ENCODE measurements at places on chromosomes 5 and 9.
A peak's percentile ranks its signal among the peaks of the same experiment; 100 is the strongest.

DNA sequence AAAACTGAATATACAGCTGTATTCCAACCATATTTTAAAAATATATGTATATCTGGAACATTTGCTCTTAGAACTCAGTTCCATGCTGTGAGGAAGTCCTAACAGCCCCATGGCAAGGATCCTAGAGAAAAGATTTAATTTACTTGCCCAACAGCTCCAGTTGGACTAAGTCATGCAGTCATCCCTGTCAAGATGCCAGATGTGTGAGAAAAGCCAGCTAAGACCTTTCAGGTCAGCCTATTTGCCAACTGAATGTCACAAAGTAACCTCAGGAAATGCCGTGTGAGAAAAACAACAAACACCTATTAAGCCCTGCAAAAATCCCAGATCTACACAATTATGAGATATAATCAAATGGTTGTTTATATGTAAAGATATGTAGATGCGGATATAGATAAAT lies 416.3 kb downstream of the NR2F1-AS1 start:
- DNase-seq, result no peak

DNA sequence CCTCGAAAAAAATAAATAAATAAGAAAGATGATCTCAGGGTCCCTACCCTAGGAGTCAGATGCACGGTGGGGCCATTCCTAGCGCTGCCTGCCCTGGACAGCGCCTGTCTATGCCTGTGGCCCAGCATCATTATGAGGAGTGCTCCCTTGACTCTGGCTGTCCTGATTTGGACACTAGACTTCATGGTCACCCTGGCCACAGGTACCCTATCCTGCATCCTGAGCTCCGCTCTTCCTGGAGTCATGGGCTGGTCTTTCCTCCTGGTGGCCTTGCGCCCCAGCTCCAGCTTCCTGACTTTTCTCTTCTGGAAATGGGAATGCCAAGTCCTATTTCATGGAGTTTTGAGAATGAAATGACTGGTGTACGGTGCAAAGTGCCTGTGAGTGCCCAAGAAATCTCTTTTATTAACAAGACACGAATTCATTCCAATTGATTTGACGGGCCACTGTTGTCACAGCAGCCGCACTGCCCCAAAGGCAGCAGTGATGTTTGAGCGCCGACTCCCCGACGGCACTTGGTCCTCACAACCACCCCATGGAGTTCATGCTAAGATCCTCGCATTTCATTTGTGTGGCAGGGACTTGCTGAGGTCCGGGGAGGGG lies 564 bp upstream of the AIF1L start:
- DNase-seq, result peak; percentile 50

GRCh38 chr9:87836951-87837705 lies 45.5 kb upstream of the SPATA31E1 start:
- no peak for DNase-seq

GRCh38 chr9:86902586-86902985 lies 44.7 kb downstream of the GAS1 start:
- DNase-seq, result no peak

DNA sequence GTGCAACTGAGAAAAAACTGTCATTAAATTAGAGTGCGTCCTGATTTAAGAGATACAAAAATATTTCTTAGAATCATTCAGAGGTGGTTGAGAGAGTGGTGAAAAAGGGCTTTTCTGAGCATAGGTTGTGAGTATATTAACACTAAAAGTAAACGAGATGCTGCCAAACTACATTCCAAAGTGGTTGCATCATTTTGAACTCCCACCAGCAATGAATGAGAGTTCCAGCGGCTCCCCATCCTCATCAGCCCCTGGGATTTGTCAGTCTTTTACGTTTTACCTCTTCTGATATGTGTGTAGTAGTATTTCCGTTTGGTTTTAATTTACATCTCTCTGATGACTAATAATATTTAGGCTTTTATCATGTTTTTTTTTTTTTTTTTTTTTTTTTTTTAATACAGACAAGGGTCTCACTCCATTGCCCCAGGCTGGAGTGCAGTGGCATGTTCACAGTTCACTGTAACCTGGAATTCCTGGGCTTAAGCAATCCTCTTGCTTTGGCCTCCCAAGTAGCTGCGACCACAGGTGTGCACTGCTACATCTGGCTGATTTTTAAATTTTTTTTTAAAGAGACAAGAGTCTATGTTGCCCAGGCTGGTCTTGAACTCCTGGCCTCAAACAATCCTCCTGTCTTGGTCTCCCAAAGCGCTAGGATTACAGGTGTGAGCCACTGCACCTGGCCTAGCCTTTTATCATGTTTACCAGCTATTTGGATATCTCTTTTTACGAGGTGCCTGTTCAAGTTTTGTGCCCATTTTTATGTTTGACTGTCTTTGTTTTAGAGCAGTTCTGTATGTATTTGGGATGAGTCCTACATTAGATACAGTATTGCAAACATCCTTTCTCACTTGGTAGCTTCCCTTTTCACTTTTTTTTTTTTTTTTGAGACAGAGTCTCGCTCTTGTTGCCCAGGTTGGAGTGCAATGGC lies 17.0 kb downstream of the PRRT1B start:
- no peak for DNase-seq

GRCh38 chr5:124995421-124995820 lies 249.0 kb upstream of the ZNF608 start:
- DNase-seq, result no peak

- no peak for DNase-seq
These were observed 122.5 kb upstream of the TRPM3 start for GRCh38 chr9:71243951-71244350.

DNA sequence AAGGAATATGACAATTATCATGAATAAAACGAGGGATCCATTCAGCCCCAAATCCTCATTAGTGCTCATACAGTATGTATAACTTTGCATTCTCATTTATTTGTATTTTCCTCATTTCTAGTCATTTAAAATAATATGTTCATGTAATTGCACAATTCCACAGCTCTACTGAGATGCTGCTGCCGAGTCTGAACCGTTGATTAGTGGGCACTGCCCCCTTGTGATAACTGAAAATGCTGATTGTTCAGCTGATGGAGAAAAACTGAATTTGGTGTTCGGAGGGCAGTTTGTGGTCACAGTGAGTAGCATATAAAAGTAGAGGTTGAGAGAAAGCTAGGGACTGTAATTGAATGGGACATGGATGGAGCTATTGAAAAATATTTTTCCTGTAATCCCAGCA lies 12.2 kb upstream of the GPR151 start:
- no peak for DNase-seq

- no peak for DNase-seq
These were observed 8.1 kb upstream of the NUP214 start for GRCh38 chr9:131117121-131117761.

DNA sequence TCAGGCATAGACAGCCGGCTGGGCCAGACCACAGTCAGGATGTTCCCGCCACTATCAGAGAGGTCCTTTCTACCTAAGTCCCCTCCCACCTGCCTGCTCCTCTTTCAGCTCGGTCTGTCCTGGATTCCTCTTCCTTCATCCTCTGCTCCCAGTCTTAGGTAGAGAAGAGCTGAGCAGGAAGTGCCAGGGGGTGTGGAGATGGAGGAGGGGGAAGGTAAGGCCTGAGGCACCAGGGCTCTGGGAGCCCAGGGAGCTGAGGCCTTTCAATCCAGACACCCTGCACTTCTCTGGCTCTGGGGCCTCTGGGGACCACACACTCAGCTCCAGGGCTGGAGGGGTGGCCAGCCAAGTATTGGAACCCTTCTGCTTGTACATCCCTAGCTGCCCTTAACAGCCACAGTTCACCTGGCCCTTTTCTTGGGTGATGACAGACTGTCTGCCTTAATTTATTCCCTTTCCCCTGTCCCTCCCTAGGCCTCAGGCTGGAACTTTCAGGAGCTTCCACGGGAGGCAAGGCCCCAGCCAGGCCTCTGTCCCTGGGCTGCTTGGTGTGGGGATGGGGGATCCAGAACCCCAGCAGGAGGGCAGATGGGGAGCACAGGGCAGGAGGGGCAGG lies 15.6 kb downstream of the IRF1 start:
- peak; percentile 33 for DNase-seq

DNA sequence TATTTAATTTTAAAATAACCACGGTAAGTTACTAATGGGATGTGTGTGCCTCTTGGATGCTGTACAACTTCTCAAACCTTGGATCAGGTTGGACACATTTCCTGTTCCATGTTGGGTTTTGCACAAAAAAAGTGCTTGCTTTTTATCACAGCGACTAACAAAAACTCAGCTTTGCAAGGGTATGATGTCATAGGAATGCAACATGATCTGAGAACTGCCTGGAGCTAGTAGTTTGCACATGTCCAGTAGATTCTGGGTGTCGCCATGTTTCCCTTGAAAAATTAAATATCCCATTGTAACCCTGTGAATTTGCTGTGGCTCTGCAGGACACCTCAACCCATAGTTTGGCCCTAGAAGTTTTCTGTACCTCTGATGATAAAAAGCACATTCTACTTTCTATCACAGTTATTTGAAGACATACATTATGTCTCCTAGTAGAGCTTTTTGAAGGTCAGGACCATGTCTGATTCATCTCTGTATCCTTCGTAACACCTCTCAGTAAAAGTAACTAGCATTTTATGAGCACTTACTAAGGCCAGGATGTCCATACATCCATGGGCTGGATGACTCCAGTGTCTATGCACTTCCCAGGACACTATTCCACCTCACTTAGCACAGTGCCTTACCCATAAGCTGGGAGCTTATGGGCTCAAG lies 11.5 kb upstream of the FRMPD1 start:
- DNase-seq, result no peak

- no peak for DNase-seq
These were observed 308.8 kb upstream of the DMRT1 start for GRCh38 chr9:532707-533106.

GRCh38 chr9:120774719-120775118 lies 18.5 kb downstream of the FBXW2 start:
- no peak for DNase-seq

GRCh38 chr5:27034565-27034964 lies 3.8 kb downstream of the CDH9 start:
- DNase-seq, result no peak

- no peak for DNase-seq
These were observed 1.2 kb downstream of the ZCCHC9 start for GRCh38 chr5:81302596-81302995.

- no peak for DNase-seq
These were observed 18.7 kb upstream of the SEMA6A start for GRCh38 chr5:116593340-116593739.

- DNase-seq, result no peak
These were observed 812.0 kb upstream of the ZNF608 start for GRCh38 chr5:125558466-125558865.

GRCh38 chr9:91240596-91241165 lies 121.0 kb downstream of the AUH start:
- DNase-seq, result no peak

DNA sequence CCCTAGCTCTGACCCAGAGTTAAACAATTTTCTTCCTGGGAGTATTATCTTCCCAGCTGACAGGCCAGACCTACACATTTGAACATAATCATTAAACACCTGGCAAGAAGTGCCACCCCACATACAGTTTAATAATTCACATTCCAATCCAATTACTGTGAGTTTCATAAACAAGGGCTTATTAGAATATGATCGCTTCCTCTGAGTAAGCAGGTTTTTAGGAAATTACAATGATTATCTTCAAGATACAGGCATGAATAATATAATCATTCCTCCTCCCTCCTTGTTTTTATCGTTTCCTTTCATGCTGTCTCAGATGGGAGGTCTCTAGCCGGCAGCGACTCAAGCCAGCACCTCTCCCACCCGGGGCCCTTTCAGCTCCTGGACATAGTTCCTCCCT lies 15.8 kb upstream of the KIF4B start:
- no peak for DNase-seq

GRCh38 chr9:34546834-34547827 lies 24.3 kb upstream of the ENHO start:
- DNase-seq, result peak; percentile 67

DNA sequence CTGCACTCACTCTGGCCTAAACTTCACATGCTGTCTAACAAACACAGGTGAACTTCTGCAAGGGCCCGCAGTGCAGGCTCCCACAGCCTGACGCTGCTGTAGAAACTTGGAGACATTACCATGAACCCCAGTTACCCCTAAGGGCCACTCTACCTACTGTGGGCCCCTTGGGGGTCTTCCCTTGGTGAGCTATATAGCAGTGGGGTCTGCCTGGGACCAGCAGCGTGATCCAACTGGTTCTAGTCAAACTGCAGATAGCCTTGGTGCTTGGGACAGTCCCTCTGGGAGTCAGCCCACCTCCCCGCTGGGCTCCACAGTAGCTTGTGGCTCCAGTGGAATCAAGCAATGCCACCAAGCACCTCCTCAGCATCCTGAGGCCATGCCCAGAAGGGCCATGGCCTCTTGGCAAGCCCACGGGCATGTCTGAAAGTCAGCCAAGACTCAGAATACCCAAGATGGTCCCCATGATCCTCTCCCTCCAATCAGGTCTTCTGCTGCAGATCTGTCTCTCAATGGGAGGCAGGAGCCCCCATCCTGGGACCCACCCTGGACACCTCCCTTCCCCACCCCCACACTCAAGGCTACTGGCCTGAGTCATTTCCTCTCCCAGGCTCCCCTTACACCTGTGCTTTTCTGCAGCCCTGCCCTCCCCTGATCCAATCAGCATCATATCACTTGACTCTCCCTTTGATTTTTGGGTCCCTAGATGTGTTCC lies 230.0 kb upstream of the IRX1 start:
- DNase-seq, result no peak

DNA sequence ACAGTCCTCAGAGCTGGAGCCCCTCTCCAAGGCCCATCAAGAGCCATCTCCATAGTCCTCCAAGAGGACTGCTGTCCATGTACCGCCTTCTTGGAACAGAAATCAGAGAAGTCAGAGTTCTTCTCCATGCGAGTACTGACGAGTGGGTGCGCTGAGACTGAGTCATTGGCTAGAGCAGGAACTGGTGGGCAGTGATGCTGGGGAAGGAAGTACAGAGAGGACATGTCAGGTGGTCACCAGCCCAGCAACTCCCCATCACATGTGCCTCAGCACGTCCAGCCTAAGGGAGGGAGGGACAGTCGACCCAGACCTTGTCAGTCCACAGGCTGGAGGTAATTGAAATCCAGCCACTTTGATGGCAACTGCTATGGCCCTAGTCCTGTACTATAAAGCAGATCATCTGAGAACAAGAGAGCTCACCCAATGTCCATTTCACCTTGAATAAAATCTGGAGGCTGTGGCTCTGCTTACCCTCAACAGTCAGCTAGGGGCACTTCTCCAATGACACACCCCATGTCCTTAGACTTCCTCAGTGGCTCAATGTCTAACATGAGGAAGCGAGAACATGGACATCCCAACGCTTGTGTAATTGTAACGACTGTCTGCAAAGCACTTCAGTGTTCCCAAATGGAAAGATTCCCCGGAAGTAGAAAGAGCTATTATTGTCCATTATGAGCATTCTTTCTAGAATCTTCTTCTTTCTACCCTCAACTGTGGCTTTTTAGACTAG lies 15.0 kb upstream of the FBP1 start:
- DNase-seq, result no peak

- DNase-seq, result no peak
These were observed 126.9 kb upstream of the ATP10B start for GRCh38 chr5:160978944-160979343.

- DNase-seq, result no peak
These were observed 98.1 kb upstream of the ANXA1 start for GRCh38 chr9:73053543-73053942.

DNA sequence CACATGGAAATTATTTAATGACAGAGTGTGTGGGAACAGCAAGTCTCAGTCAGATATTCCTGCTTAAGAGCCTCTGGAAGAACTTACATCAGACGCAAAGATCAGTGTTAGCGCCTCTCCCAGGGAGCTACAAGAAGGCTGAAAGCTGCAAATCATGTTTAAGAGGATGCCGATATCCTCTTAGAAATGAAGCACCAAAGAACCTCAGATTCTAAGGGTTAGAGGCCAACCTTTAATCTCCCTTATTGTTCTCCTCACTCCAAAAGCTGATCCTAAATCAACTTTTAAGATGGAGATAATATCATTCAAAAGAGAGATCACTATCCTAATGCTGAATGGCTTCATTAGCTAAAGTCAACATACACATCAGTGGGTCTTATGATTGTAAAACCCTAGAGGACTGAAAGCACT lies 160.6 kb downstream of the NFIB start:
- DNase-seq, result no peak

Measured in activated T-cell treated with anti-CD3 and anti-CD28 coated beads, Interleukin-2, amount 50 U/mL, for 24 hours (primary cell).